Dorsolateral prefrontal cortex (tissue), 122 donors: ENCODE measurements at places on chromosomes 6 and 20.

- DNase-seq, result no peak
Measured at GRCh38 chr6:117288083-117288715, 22.8 kb downstream of the VGLL2 start.

- no peak for DNase-seq
Measured at GRCh38 chr20:52312132-52312729, 120.7 kb upstream of the ZFP64 start.

- DNase-seq, result peak; percentile 77
Measured at GRCh38 chr20:59515013-59515905, 89.1 kb upstream of the PHACTR3 start.

- peak; percentile 76 for DNase-seq
Measured at GRCh38 chr6:161618831-161619454, 345.1 kb upstream of the AGPAT4 start.

DNA sequence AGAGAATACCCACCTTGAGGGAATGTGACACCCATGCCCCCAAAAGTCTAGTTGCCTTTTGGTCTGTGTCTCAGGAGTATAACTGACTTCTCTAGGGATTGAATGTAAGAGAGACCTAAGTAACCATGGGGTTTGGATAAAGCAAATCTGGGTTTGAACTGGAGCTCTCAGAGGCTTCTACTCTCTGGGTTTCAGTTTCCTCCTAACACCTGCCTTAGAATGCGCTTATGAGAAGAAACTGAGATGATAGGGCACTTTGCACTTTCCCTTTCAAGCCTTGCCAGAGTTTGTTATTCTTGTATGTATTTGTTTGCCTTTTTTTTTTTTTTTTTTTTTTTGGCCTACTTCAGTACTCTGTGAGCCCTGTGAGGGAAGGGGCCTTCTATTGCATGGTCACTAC lies 19.4 kb downstream of the SDHAF4 start:
- no peak for DNase-seq

DNA sequence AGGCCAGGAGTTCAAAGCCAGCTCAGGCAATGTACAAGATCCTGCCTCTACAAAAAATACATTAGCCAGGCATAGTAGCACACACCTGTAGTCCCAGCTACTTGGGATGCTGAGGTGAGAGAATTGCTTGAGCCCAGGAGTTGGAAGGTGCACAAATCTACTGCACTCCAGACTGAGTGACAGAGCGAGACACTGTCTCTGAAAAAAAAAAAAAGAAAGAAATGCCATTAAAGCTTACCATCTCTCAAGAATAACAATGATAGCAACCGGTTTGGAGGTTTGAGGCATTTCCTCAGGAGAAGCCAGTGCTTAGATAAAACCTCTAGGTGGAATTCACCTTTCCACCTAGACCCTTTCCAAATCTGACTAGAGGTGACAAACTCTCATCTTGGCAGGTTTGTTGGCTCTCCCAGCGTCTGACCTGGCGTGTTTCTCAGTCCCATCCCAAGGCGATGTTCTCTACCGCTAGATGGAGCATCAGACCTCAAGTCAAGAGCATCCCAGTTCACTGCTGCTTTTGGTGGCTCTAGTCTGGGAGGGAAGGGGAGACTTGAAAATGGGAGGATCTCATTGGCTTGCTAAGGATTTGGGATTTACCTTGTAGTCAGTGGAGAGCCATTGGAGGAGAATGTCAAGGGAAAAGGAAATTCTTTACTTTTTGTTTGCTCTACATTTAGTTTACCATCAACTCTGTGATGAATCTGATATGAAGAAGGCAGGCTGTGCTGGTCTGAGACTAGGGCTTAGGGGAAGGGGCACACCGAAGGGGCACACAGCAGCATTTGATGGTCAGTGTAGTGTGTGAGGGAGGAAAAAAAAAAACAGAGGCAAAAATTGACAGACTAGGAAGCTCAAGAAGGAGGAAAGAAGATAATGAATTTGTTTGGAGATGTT lies 67.9 kb downstream of the NCOA7 start:
- DNase-seq, result peak; percentile 74

- DNase-seq, result no peak
Measured at GRCh38 chr6:1281746-1282145, 30.2 kb upstream of the FOXQ1 start.

GRCh38 chr6:44800784-44801592 lies 413.5 kb downstream of the CDC5L start:
- DNase-seq, result no peak

GRCh38 chr6:84462698-84463097 lies 235.3 kb upstream of the CEP162 start:
- no peak for DNase-seq

DNA sequence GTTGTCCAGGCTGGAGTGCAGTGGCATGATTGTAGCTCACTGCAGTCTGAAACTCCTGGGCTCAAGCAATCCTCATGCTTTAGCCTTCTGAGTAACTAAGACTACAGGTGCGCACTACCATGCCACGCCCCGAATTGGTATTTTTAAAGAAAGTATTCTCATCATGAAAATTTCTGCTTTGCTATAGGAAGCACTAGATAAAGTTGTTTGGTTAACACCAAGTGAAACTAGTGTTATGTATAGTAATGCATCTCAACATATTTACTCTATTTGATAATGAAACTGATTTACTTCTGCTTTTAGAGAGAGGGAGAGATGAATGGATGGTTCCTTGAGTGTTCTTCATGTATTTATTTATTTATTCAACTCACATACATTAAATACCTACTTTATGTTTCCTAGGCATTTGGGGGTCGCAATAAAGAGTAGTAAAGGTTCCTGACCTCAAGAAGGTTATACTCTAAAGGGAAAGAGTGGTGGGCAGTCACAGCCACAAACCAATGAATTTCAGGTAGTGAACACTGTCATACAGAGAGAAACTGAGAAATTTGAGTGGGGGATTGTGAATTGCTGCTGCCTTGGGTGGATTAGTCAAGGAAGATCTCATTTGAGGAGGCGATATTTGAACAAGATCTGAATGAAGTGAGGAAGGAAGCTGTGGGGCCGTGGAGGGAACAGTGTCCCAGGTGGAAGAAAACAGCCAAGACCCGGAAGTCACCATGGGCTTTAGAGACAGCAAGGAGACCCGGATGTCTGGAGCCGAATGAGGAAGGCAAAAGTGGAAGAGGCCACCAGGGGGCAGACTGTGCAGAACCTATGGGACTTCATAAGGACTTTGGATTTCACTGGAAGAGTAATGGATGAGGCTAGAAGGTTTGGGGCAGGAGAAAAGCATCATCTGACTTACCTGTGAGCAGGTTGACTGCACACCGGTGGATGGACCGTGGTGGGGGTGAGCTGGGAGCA lies 185.6 kb downstream of the TSHZ2 start:
- no peak for DNase-seq

DNA sequence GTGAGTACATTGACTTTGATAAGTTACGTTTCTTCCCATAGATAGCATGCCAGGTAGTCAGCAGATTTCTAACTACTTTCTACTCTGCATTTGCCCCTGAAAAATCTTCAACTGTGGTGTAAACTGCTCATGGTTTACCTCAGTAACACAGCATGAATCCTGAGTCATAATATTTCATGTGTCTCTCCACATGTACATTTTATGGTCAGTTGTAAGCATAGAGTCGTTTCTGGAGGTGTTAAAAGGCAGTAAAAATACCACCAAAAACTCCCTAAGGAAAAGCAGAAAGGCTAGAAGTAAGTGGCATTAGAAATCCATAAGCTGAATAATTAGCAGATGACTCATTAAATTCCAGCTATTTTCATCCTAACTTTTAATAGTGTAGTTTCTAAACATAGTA lies 4.1 kb upstream of the GPR63 start:
- DNase-seq, result no peak

DNA sequence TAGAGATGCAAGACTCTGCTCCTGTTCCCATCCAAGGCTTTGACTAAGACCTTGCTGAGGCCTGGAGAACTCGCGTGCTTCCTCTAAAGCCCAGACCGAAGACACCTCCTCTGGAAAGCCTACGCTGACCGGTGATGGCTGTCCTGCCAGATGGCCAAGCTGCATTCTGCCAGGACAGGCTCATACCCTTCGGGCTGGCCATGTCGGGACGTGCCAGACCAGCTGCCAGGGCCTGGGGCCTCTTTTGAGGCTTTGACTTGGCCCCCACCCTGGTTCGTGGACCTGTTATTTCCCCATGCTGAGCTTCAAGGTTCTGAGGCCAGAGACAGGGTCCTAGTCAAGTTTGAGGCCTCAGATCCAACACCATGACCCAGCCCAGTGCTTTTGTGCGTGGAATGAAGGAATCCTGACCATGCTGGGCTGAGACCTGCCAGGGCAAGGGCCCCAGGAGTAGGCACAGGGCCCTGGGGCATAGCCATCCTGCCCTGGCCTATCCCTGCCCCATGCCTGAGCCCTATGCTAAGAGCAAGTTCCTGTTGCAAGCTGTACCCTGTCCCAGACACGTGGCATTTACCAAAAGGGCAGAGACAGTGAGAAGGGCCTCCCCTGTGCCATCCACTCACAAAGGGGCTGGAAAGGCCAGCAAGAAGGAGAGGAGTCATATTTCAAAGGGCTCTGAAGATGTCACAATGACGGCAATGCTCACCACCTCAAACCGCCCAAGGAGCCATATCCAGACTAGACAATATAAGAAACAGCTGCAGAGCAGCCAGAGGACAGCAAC lies 42.8 kb downstream of the MRPL14 start:
- DNase-seq, result no peak

DNA sequence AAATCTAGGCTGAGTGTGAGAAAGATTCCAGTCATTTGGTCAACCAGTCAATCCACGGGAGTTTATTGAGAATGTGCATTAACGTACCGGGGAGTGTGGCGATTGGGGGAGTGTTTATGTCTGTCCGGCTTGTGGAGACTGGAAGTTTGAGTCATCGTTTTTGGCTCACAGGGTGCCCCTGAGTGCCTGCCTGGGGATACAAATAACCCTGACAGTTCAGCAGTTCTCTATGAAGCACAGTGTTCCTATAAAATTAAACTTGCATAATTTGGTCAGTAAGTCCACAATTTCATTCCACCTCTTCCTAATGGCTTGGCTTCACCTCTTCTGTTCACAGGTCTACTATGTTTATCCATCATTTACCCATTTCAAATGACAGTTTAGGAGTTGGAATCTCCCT lies 72.6 kb upstream of the PLEKHG1 start:
- DNase-seq, result no peak

DNA sequence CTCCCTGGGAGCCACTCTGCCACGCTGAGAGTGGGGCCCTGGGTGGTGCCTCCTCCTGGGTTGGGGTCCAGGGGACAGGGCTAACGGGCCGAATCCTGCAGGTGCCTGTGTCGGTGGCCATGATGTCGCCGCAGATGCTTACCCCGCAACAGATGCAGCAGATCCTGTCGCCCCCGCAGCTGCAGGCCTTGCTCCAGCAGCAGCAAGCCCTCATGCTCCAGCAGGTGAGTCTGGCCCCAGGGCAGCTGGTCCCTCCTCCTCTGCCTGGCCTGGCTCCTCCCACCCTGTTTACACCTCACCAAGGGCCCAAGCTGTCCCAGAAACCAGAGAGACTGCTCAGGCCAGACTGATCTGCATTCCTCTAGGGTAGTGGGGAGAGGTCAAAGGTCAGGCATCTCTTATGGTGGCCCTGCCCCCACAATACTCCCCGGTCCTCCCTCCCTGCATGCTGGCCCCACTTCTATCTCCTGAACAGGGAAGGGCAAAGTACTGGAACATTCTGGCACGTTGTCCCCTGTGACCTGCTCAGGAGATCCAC lies 38.6 kb downstream of the FOXP4 start:
- DNase-seq, result no peak

DNA sequence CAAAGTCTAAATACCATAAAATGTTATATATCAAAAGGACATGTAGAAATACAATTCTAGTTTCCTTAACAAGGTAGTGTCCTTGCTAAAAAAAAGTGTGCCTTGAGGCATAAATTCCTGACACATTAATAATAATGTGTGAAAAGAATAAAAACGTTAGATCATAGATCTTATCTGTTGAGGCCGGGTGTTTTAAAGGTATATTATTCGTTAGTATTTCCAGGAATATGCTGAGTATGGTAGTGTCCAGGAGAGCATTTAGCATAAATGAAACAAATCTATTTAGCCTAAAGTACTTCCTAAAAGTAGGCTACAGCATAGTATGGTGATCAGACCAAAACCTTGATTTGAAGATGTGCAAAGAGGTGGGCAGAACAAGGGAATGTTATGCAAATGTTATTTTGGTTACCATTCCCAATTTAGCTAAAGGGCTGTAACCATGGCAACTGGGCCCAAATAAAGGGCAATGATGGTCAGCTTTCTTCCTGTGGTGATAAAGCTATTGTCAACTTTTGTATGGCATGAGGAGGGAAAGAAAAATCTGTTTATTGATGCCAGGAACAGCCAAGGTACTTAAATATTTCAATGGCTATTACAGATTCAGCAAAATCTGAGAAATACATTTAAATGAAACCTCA lies 18.9 kb downstream of the MKKS start:
- no peak for DNase-seq

- no peak for DNase-seq
Measured at GRCh38 chr6:105546754-105547153, 143.9 kb upstream of the PREP start.

- no peak for DNase-seq
Measured at GRCh38 chr6:144776031-144776819, 491.1 kb downstream of the UTRN start.

DNA sequence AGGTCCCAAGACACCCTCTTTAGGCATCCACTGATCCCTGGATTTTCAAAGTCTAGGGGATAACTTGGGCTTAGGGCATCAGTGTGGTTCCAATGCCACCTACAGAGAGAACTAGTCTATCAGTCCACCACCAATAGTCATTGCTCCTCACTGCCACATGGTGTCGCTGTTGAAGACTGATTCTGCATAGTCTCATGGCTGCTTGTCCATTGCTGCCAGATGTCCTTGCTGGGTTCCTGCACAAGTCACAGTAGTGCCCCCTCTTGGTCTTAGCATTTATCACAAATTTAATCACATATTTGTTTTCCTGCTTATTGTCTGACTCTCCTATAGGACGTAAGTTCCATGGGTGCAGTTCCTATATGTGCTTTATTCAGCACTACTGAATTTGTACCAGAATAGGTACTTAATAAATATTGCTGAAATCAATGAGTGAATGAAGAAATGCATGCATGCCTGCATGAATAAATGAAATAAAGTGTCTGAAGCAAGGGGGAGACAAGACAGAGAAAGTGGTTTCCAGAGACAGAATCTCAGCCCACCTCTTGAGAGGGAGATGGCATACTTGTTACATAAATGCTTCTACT lies 45.9 kb upstream of the RALY start:
- DNase-seq, result no peak

- no peak for DNase-seq
Measured at GRCh38 chr20:63327231-63327745, 33.9 kb downstream of the CHRNA4 start.

DNA sequence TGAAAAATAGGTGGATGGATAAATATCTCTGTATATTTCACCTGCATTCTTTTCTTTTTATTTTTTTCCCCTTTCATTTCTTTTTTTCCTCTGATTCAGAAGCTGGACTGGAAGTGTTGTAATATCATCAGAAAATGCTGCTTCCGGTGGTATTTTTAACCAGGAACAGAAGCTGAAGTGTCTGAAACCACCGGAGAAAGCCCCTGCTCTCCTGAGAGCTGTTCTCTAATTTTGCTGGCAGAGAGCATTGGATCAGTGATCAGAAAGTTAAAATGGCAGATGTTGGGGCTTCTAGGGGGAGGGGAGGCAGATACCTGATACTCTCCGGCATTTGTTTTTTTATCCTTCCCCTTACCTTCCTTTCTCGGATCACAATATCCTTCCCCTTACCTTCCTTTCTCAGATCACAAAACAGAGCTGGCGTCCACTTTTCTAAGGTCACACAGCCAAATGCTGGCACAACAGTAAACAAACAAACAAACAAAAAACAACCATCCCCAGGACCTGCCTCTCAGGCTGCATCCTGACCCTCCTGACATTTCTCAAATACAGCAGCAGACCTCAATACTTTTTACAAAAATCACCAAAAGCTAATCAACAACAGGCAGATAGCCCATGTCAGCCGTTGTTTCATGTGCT lies 143.2 kb upstream of the ZNF217 start:
- no peak for DNase-seq

GRCh38 chr20:46272389-46273047 lies 35.8 kb downstream of the CDH22 start:
- DNase-seq, result no peak
